ENCODE measurements at places on chromosomes 16 and 17.

GRCh38 chr17:43006639-43007551 is at the start of gene IFI35:
TSS of gene IFI35 (plus strand) at chr17:43006784. CDS start at chr17:43006948, 164 bp downstream.
- DNase-seq = peak; percentile 62

DNA sequence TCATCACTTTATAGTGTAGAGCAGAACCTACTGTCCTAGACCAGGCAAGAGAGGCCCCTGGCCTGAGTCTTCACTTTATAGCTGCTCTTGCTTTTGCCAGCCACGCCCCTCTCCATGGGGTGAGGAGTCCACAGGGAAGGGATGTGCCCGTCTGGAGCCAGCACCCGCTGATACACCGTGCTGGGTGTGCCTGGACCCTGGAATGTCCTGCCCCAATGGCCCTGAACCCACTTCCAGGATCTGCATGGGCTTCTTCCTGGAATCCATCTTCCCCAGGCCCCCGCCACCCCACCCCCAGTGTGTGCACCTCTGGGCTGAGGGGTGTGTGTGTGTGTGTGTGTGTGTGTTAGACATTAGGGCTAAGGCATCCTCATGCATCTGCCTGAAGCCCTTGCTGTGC is 44.9 kb downstream of the MEOX1 start:
- DNase-seq = no peak

- DNase-seq = no peak
These were observed 45.8 kb upstream of the CIBAR2 start for GRCh38 chr16:85157813-85158742.

- DNase-seq = peak; percentile 55
These were observed 22.0 kb downstream of the PRCD start for GRCh38 chr17:76561799-76562268.

GRCh38 chr16:14641206-14641605 is 8.5 kb downstream of the BFAR start:
- DNase-seq = no peak

DNA sequence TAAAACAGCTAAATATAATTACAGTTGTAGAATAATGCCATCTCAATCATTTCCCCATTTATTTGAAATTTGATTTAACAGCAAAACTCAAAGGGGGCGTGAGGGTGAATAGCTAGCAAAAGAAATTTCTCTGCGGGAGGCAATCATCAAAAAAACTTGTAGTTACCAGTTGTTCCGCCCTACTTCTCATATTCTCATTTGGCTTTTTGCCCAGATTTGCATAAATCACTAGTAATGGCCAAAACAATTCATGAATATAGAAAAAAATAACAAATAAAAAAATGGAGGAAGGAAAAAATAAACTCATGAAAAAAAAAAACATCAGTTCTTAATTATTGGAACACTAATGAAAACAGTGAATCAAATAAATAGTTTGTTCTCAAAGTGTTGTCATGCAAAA is 722.6 kb upstream of the KIF2B start:
- DNase-seq = no peak

DNA sequence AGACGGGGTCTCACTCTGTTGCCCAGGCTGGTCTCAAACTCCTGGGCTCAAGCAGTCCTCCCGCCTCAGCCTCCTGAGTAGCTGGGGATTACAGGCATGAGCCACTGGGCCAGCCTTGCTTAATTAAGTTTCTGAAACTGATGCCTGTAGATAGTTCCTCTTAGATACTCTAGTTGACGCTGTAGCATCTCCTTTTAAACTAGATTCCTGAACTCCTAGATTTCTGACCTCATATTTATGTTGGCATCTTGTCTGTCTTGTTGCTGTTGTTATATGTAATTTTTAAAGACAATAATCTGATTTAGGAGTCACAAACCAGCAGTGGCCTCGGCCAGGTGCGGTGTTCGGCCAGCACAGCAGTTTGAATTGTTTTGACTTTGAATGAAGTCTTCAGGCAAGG is 37.5 kb downstream of the DHRS7B start:
- no peak for DNase-seq

- no peak for DNase-seq
These were observed 24.0 kb upstream of the RHBDL3 start for GRCh38 chr17:32241640-32242039.

DNA sequence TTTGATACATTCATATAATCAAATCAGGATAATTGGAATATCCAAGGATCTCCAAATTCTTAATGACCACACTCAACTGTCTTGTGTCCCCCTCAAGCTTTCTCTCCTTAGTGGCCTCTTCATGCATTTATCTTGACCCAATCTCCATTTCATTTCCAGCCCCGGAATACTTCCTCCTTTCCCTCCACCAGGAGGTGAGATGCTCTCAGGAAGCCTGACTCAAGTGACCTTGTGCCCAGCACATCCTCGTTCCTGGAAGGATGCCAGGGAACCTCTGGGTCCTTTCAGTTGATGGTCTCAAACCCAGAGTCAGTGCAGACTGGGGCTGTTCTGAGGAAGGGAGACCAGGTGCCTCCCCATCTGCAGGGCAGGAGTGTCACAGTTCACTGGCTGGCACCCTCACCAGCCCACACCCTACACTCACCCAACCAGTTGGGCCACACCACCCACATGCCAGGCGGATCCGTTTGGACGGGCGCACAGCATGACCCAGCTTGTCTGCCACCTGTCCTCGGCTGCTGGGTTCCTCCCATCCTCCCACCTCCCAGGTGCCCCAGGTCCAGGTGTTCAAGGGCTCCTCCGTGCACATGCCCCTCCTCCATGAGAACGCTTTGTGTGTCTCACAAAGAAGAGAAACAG is 14.0 kb upstream of the EMP2 start:
- no peak for DNase-seq

GRCh38 chr16:75109732-75110243 is 6.8 kb downstream of the LDHD start:
- no peak for DNase-seq

DNA sequence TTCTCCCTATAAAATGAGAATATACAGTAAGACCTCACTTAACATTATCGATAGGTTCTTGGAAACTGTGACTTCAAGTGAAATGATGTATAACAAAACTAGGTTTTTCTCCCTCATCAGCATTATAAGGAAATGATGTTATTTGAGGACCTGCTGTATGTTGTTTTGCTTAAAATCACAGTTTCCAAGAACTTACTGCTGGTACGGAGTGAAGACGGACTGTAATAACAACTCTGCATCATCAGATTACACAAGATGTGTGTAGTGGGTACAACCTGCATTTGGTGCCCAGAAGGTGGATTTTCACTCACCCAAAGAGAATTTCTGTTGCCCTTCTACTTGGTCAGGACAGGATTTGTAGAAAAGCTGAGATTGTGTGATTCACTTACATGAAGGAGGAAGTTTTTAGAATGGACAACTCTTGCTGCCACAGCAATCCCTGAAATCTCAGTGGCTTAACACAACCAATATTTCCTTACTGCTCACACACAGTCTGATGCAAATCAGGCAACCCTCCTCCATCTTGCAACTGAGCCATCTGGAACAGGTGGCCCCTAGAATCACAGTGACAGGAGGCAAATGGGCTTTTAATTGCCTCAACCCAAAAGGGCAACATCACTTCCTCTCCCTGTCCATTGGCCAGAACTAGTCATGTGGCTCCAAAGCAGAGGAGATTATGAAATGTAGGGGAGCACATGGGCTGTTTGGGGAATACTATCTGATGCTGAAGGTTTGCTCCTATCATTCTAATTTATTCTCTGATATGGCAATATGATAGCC is 67.6 kb upstream of the CACNG5 start:
- no peak for DNase-seq

GRCh38 chr16:72819345-72819744 is 228.6 kb downstream of the ZFHX3 start:
- DNase-seq = no peak

- no peak for DNase-seq
These were observed 15.0 kb upstream of the KCNJ18 start for GRCh38 chr17:21677126-21677910.

- DNase-seq = no peak
These were observed 2.3 kb downstream of the TMEM186 start for GRCh38 chr16:8795091-8795490.

DNA sequence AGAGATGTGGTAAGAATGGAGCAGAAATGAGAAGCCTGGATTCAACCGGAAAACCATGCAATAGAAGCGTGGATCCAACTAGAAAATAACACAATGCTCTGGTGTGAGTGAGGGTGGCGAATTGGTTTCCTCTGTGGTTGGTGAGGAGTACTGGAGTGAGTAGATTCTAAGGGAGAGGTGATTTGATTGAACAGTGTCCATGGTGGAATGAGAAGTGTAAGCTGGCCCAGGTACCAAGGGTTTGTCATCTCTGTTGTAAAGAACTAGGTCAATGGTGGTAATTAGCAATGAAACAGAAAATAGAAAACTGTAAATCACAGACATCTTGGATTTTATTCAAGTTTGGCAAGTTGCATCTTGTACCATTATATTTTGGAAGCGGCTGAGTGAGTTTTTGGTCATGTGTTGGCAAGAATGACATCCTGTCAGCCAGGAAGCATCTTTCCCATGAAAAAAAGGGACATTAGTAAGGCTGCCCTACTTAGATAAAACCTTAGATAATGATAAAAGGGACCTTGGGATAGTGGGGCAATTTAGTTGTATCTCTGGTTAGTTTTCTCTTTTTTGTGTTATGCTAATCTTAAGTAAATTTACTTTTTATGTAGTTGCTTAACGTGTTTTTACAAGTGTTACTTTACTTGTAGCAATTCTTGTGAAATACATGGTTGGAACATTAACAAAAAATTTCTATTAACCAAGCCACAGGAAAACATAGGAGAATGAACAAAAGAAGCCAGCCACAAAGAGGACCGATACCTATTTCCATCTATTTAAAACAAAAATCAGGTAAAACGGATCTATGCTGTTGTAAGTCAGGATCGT is 20.9 kb downstream of the HSD17B2 start:
- no peak for DNase-seq

DNA sequence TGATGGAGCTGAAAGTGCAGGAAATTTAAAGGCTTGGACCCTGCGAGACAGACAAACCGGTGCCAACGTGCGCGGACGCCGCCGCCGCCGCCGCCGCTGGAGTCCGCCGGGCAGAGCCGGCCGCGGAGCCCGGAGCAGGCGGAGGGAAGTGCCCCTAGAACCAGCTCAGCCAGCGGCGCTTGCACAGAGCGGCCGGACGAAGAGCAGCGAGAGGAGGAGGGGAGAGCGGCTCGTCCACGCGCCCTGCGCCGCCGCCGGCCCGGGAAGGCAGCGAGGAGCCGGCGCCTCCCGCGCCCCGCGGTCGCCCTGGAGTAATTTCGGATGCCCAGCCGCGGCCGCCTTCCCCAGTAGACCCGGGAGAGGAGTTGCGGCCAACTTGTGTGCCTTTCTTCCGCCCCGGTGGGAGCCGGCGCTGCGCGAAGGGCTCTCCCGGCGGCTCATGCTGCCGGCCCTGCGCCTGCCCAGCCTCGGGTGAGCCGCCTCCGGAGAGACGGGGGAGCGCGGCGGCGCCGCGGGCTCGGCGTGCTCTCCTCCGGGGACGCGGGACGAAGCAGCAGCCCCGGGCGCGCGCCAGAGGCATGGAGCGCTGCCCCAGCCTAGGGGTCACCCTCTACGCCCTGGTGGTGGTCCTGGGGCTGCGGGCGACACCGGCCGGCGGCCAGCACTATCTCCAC is at the start of gene NOG:
Gene NOG (plus strand): TSS at position 54 of the 674 bp plus-strand sequence. CDS start 525 bp downstream, at position 579.
- no peak for DNase-seq

DNA sequence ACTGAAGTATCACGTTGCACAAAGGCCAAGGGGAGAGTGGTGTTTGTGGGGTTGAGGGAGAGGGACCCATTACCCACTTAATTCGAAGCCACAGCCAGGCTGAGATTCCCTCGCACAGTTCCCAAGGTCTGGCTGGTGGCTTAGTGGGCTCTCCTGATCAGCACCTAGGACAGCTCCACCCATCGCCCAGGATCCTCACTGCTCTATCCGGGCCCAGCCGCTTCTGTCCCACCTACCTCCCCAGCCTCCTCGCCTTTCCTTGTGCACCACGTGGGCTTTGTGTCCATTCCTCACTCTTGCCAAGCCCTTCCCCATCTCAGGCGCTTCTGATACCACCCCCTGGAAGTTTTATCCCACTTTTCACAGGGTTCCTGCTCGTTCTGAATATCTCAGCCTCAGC is 163.5 kb downstream of the CCT6B start:
- peak; percentile 40 for DNase-seq

- no peak for DNase-seq
These were observed 85.6 kb downstream of the WNT3 start for GRCh38 chr17:46732754-46733398.

DNA sequence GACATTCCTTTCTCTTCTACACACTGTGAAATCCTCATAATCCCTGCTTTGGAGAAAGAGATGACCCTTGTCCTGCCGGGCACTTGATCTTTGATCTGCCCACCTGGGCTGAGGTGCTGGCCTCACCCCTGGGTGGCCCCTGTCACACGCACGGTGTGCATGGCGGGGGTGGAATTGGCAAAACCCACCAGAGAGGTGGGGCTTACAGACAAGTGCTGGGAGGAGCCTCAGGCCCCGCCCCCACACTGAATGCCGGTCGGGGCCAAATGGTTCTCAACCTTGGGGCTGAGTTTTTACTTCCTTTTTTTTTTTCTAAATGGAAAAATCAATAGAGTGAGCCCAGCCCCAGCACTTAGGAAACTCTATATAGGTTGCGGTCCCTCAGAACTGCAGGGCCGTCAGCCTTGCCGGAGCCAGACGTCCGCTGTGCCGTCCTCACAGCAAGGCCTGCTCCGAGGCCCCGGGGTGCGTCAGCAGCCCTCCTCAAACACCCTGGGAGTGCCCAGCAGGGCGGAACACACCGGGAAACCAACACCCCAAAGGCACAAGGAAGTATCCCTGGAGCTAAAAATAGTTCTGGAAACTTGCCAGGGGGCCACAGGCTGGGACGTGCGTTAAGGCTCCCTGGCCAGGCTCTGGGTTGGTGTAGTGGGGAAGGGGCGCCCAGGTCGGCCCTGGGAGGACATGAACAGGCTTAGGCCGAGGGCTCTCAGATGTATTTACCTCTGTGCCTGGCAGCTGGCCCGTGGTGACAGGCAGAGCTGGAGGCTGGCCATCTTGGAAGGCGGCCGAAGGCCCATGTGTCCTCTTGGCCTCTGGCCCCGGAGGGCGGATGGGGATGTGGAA is 11.0 kb downstream of the GPRC5C start:
- DNase-seq = no peak

DNA sequence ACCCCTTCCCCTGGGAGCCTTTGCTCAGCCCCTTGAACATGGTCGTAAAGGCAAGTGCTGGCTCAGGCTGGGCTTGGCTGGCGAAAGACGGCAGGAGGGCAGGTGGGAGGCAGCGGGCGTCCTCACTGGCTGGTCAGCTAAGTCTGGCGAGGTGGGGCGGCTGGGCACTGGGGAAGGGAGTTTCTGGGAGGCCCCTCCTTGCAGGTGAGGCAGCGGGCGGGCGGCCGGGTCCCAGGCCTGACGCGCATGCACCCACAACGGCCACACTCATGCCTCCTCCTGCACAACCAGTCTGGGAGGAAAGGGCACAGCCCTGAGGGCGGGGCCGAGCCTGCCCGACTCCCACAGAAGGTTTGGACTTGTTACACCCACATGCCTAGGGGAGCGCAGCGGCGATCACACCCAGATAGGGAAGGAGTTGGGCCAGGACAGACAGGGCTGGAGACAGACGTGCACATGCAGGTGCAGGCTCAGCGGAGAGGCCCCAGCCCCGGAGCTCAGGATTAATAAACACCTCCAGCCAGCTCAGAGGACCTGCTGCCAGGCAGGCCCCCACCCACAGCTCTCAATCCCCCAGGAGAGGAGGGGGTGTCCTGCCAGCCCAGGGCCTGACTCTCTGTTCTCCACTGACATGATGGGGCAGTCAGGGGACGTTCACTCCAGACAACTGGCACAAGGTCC is at the start of gene EVPL:
Gene EVPL (minus strand): TSS at position 148 of the 681 bp plus-strand sequence. CDS start 108 bp downstream, at position 40.
- no peak for DNase-seq

Data from COLO829 (cell line).